ENCODE measurements at places on chromosomes 5 and 9.

DNA sequence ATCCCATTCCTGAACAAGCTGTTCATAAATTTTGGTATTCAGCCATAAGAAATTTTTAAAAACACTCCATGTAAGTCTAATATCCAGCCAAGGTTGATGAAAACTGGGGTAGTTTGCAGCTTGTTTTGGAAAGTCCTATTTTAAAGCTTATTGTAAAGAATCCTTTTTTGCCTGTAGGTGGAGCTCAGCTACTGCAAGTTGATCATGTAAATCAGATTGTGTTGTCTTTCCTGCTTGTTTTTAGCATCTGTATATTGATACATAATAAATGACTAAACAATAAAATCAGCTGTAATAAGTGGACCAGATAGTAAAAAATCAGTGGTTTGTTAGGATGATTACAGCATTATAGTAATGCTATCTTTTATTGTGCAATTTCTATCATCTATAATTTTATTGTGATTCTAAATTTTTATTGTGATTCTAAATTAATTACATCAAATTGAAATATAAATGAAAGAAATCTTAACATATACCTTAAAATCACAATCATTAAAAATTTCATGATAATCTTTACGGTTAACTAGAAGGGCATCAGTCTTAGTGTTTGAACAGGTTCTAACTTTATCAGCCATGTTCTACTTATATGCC lies 42.4 kb downstream of the CWC27 start:
- DNase-seq: no peak

DNA sequence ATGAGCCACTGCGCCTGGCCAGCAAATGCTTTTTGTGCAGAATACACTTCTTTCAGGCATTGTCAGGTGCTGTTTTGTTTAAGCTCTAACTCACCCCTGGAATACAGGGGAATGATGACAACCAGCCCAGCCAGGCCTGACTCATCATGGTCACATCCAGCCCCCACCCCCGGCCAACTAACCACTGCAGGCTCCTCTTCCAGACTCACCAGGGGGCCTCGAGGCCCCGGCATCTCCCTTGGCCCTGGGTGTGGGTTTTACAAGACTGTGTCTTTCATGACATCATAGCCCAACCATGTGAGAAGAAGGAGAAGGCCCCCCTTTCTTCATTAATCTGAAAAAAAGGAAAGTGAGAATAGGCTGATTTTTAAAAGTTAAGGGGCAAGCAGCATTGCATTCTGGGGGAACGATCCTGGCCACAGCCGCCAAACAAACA lies 35.5 kb downstream of the OLFML2A start:
- DNase-seq: no peak

DNA sequence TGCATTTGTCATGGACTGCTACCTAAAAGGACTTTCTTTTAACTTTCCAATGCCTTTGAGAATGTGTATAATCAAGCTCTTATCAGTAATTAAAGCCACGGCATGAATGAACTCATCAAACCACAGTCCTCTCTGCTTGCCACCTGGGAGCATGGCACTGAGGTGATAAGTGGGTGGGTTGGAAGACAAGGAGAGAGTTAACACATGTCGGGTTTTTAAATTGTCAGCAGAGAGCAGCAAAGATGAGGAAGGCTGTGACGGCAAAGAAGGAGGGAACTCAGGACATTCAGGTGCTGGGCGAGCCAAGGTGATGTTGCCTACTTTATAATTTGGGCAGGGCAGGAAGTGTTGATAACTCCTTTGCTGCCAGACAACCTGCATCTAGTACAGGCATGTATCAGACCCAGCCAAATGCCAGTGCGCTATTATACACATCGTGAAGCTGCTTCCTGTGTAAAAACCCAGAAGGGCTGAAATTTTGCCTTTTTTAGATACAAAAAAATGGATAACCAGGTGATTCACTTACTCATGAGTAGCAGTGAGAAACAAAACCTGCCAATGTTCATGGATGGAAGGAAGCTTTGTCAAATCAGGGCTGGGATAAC lies 269.1 kb downstream of the KIF4B start:
- no peak for DNase-seq

DNA sequence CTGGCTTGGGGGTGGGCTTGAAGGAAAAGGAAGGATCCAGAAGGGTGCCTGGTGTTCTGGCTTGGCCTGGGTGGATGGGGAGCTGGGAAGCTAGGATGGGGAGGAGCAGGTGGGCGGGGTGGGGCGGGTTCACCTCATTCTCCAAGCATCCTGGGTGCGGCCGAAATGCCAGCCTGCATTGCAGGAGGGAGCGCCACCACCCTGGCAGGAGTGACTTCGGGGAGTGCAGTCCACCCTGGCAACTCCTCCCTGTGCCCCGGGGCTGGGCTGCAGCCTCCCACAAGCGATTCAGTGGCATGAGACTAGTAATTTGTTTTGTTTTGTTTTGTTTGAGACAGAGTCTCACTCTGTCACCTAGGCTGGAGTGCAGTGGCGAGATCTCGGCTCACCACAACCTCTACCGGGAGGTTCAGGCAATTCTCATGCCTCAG lies 5.5 kb downstream of the TTC16 start:
- no peak for DNase-seq

- no peak for DNase-seq
Measured at GRCh38 chr5:24681106-24681505, 36.3 kb upstream of the CDH10 start.
